CD4-positive, CD25-positive, alpha-beta regulatory T cell (primary cell): ENCODE measurements at places on chromosomes 12 and 14. TPM values are rescaled to one million over a fixed set of nuclear protein-coding genes. Genes with fewer than 3 reads are reported as not detected.

RIMBP2 gene
- not detected for polyA plus RNA-seq

DBX2 gene
- polyA plus RNA-seq: not detected

KRT74 gene
- not detected for polyA plus RNA-seq

EML1 gene
- polyA plus RNA-seq: not detected

SERPINA6 gene
- polyA plus RNA-seq: not detected

KLHDC1 gene
- polyA plus RNA-seq: 1.3 TPM

SYT1 gene
- polyA plus RNA-seq: not detected

PLEKHG7 gene
- polyA plus RNA-seq: 0.05 TPM

HRK gene
- polyA plus RNA-seq: not detected

C1R gene
- polyA plus RNA-seq: 3.2 TPM

NANOG gene
- not detected for polyA plus RNA-seq

PRH2 gene
- not detected for polyA plus RNA-seq

PAX9 gene
- not detected for polyA plus RNA-seq

COCH gene
- polyA plus RNA-seq: 2.1 TPM

PKP2 gene
- not detected for polyA plus RNA-seq

KRT86 gene
- polyA plus RNA-seq: not detected

WSCD2 gene
- polyA plus RNA-seq: 1.6 TPM

DTD2 gene
- 23.7 TPM for polyA plus RNA-seq

GPR137C gene
- not detected for polyA plus RNA-seq

AMIGO2 gene
- 12.9 TPM for polyA plus RNA-seq

FAM90A1 gene
- 0.11 TPM for polyA plus RNA-seq
